ENCODE measurements at places on chromosomes 6 and 20.

- no peak for DNase-seq
Observed at GRCh38 chr6:151616091-151616513, 122.3 kb downstream of the CCDC170 start.

DNA sequence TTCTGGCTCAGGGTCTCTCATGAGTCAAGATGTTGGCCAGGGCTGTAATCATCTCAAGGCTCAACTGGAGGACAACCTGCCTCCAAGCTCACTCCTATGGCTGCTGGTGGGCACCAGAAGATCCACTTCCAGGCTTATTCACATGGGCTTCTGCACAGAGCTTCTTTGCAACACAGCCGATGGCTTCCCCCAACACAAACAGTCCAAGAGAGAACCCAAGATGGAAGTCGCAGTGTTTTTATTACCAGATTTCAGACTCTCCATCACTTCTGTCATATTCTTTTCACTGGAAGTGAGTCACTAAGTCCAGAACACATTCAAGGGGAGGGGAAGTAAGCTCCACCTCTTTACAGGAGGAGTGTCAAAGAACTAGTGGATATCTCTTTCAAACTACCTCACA, 75.5 kb downstream of the CD164 start:
- DNase-seq: no peak

GRCh38 chr6:1745814-1746213, 136.1 kb downstream of the FOXC1 start:
- DNase-seq: no peak

DNA sequence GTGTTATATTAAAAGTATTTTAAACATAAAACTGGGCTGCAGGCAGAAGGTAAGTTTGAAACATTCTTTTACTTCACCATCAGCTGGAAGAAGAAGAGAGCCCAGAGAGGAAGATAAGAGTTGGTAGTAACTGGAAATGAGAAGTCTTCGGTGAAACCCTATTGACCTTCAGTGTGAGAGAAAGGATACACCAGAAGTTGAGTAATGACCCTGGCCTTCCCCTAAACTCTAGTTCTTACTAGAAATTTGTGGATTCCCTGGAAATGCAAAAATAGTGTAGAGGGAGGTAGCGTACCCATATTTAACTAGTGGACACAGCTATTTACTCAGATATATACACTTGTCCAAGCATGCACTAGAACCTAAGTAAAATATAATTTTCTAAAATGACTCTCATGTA, 8.0 kb upstream of the EPM2A start:
- DNase-seq: no peak

GRCh38 chr6:26103141-26103769, 16.0 kb downstream of the HFE start:
- no peak for DNase-seq

- no peak for DNase-seq
Observed at GRCh38 chr6:84007871-84008270, 25.7 kb upstream of the MRAP2 start.

GRCh38 chr6:127893541-127893940, 7.3 kb downstream of the THEMIS start:
- DNase-seq: no peak

DNA sequence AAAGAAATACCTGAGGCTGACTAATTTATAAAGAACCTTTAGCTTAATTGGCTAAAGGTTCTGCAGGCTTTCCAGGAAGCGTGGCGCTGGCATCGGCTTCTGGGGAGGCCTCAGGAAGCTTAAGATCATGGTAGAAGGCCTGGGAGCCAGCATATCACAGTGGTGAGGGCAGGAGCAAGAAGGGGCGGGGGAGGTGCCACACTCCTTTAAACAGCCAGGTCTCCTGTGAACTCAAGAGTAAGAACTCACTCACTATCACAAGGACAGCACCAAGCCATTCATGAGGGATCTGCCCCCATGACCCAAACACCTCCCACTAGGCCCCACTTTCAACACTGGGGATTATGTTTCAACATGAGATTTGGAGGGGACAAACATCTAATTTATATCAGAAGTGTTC, 34.4 kb upstream of the SLC4A11 start:
- DNase-seq: no peak

DNA sequence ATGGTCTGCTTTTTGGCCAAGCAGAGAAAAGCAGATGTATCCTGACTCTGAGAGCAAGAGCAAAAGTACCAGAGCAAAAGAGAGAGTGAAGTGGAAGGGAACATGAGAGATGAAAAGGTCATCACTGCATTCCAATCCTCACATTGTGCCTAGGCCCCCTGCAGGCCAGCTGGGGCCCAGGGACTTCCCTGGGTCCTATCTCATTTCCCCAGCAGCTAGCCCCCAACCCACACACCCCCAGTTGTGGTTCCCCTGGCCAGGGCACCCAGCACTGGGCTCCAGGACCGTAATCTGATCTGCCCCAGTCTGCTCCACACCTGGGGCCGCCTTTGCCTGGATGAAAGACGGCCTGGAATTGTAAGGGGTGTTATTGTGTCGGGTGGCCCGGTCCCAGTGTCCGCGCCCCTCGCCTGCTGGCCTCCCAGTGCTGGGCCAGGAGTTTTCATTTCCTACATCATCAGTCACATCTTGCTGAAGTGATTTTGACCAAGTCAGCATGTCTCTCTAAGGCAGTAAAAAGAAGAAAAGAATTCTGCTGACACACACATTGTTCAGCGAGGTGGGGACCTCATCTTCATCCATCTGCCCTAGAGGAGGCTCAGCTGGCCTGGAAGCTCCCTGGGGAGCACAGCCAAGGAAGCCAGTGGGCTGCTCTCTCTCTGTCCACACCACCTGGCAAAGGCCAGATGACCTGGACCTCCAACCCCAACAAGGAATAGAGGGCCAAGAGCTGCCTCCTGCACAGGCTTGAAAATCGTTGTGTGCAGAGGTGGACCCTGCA, 4.0 kb upstream of the BMP7 start:
- no peak for DNase-seq

DNA sequence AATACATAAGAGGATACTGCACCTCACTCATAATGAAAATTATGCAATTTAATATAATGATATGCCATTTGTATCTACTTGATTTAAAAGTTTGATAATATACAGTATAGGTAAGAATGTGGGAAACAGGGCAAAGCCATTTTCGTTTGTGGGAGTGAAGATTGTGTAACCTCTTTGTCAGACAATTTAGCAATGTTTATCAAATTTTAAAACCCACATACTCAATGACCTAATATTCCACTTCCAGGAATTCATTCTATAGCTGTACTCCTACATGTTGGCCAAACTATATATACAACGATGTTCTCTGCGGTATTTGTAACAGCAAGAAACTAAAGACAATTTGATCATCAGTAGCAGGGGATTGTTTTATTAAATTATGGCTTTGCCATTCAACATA, 17.8 kb upstream of the FKBP5 start:
- no peak for DNase-seq

DNA sequence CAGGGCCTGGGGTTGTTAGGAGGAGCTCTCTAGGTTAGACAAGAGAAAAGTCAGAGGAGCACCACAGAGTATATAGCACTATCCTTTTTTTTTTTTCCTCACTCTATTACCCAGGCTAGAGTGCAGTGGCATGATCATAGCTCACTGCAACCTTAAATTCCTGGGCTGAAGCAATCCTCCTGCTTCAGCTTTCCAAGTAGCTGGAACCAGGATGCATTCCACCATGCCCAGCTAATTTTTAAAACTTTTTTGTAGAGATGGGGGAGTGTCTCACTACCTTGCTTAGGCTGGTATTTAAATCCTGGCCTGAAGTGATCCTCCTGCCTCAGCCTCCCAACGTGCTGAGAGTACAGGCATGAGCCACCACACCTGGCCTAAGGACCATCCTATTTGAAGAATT, 19.3 kb upstream of the AKIRIN2 start:
- DNase-seq: no peak

GRCh38 chr6:12504325-12504966, 212.1 kb upstream of the PHACTR1 start:
- DNase-seq: no peak

DNA sequence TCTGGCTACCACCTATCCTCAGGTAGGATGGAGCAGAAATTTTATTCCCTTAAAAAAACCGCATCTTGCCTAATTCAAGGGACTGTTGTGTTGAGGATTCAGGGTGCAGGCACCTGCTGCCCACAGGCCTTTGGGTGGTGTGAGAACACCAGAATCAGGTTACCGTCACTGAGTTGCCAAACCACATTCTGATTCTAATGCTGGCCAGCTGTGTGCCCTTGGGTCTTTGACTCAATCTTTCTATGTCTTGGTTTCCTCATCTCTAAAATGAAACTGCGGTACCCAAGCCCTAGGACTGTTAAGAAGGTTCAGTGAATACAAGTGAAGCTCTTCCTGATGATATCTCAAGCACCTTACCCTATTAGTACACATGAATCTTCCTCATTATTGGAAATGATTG, 827.3 kb downstream of the DHX35 start:
- DNase-seq: no peak

GRCh38 chr20:37902504-37903313, at the start of gene VSTM2L:
VSTM2L (plus strand) TSS chr20:37903127; CDS start chr20:37903351, 224 bp downstream.
- DNase-seq: no peak

GRCh38 chr6:113828984-113829695, 28.0 kb upstream of the MARCKS start:
- no peak for DNase-seq

DNA sequence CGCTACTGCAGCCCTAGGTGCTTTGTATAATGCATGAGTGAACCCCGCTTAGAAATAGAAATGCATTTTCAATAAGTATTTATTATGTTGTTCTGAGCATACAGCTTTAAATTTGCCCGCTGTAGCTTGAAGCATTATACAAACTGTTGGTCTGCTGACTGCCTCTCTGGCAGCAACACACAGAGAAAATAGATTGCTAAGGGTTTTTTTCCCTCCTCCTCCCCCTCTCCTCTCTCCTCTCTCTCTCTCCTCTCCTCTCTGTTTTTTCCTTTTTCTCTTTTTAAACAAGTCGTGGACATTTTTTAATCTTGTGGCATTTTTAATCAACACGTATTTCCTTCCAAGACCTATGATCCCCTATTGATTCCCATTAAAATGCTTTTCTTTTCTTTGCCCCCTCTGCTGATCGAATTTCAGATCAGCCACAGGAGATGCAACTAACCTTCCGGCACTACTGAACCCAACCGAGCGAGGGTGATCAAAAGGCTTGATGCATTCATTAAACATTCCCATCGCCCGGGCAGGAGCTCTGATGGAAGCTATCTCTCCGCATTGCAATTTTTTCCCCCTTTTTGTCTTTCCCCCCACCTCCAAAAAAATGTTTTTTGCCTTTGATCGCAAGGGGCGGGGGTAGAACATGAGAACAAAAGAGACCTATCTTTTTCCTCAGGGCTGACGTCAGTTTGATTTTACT, 90.7 kb upstream of the ARID1B start:
- DNase-seq: peak; percentile 35

Measured in HS-27A (cell line).